ENCODE measurements at places on chromosomes 6 and 20. TPM values are rescaled to one million over a fixed set of nuclear protein-coding genes. Genes with fewer than 3 reads are reported as not detected.

Gene IL20RA
- total RNA-seq = 0.63 TPM

Gene FILIP1
- 6.0 TPM for total RNA-seq

Gene SNAP25
- total RNA-seq = 3.6 TPM

DNA sequence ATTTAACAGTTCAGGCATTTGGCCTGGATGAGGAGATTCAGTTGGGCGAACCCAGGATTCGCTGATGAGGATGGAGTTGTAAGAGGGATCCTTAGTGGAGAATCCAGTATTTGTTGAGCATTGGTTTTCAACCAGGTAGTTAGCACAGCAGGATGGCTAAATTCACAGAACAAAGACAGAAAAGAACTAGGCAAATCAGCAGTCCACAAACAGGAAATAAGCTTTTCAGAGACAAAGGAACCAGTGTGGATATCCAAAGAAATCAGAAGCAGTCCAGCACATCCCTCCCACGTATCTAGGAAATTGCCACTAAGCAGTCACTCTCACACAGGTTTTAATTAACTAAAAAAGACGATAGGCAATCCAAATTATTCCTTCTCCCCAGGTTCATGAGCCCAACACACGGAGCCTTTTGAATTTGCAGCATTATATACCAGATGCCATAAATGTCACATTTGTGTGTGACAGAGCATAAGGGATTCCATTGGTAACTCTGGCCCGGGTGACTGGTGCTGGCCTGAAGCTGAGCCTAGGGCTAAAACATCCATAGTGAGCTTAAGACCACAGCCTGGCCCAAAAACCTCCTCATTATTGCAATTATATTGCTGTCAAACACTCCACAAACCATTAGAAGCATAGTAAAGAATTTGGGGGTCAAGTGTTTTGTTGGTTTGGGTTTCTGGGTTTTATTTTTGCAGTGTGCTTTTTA, 131.5 kb downstream of the SOBP start:
- no peak overlapping the region for H3K27ac ChIP-seq
- DNase-seq = no peak
- H3K36me3 ChIP-seq = no peaks in the 10 kb centered on the region
- no peaks in the 10 kb centered on the region for H3K4me1 ChIP-seq
- H3K4me3 ChIP-seq = no peak overlapping the region

DNA sequence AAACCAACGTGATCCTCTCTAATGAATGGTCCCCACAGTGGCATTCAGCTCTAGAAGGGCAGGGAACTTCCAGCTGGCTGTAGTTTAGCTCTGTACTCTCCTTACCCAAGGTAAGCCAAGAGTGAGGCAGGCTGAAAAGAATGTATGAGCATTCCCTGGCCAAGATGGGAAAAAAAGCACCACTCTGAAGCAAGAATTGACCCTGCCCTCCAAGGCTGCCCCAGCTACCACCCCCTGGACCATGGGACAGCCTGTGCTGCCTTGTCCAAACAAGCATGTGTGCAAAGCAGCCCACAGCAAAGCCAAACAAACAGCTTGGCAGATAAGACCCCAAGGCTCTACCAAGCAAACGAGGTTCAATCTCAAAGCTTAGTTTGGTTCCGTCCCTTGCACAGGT, 73.9 kb downstream of the GFOD1 start:
- H3K4me1 ChIP-seq = peaks cover 9% of the 10 kb centered on the region
- no peaks in the 10 kb centered on the region for H3K27me3 ChIP-seq
- no peak for DNase-seq
- H3K4me3 ChIP-seq = no peak overlapping the region

DNA sequence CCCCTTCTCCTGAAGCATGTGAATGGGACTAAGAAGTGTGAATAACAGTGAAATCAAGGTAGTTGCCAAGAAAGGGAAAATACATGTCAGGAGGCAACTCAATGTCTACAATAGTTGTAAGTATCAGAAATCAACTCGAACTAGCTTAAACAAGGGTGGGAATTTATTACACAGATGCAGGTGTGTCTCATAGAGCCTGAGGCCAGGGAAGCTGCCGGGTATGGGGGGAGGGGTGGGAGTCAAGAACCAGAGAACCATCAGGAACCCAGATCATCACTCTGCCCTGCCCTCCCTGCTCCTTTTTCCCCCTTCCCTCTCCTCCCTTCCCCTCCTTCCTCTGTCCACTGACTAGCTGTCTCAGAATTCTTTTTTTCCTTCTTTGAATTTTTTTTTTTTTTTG, 34.9 kb upstream of the BMP6 start:
- no peaks in the 10 kb centered on the region for H3K36me3 ChIP-seq
- H3K27ac ChIP-seq = peak overlapping the region; percentile 84
- no peaks in the 10 kb centered on the region for H3K27me3 ChIP-seq
- no peaks in the 10 kb centered on the region for H3K4me1 ChIP-seq
- no peak overlapping the region for H3K4me3 ChIP-seq

DNA sequence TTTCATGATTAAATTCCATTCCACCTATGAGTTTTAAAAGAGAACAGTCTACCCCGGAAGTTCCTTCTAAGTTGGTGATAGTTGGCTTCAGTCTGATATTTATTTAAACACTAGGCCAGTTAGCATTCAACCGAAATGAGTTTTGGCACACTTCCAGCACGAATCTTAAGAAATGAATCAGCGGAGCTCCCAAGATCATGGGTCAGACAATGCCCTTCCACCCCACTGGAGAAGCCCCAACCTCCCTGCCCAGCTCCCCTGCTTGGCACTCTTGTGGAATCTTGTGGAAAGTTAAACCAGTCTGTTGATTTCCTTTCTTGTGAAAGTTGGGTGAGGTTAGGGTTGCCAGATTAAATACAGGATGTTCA, 64.3 kb downstream of the MKKS start:
- no peaks in the 10 kb centered on the region for H3K27me3 ChIP-seq
- no peaks in the 10 kb centered on the region for H3K36me3 ChIP-seq
- no peak overlapping the region for H3K27ac ChIP-seq
- H3K4me3 ChIP-seq = no peak overlapping the region
- peaks cover 13% of the 10 kb centered on the region for H3K4me1 ChIP-seq

- H3K4me1 ChIP-seq = no peaks in the 10 kb centered on the region
- no peak overlapping the region for H3K27ac ChIP-seq
- no peak overlapping the region for H3K4me3 ChIP-seq
- no peaks in the 10 kb centered on the region for H3K36me3 ChIP-seq
- no peak for DNase-seq
Measured at GRCh38 chr20:55582498-55582897, 422.8 kb downstream of the CBLN4 start.

DNA sequence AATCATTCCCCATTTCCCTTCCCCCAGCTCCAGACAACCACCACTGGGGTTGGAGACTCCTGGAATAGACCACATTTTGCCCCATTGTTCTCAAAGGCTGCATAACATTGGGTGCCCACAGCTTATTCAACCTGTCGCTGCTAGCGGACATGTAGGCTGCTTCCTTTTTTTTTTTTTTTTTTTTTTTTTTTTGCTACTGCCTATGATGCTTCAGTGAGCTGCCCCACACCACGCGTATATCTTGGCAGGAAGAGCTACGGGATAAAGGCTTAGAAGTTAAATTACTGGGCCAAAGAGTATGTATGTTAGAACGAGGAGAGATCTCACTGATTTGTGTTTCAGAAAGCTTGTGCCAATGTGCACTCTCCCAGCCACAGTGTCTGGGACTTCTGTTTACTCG, 7.0 kb downstream of the LBP start:
- no peak for DNase-seq
- no peaks in the 10 kb centered on the region for H3K4me1 ChIP-seq
- H3K27me3 ChIP-seq = no peaks in the 10 kb centered on the region
- H3K27ac ChIP-seq = no peak overlapping the region
- no peaks in the 10 kb centered on the region for H3K36me3 ChIP-seq

DNA sequence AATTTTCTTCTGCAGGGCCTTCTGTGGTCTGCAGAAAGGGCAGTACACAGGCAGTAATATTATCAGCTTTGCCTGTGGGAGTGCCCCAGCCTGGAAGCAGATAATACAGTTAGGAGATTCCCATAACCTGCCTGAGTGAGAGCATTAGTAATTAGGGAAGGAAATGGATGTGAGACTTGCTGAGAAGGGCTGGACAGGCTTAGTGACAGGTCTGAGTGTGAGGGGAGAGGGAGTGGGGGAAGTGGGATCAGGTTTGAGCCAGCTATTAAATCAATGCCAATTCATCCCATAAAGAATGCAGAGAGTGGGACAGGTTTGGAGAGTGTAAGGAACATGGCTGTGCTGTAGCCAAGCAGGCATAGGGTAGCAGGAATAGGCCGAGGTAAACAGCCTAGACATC, 10.1 kb upstream of the CFAP206 start:
- no peaks in the 10 kb centered on the region for H3K36me3 ChIP-seq
- no peaks in the 10 kb centered on the region for H3K4me1 ChIP-seq

DNA sequence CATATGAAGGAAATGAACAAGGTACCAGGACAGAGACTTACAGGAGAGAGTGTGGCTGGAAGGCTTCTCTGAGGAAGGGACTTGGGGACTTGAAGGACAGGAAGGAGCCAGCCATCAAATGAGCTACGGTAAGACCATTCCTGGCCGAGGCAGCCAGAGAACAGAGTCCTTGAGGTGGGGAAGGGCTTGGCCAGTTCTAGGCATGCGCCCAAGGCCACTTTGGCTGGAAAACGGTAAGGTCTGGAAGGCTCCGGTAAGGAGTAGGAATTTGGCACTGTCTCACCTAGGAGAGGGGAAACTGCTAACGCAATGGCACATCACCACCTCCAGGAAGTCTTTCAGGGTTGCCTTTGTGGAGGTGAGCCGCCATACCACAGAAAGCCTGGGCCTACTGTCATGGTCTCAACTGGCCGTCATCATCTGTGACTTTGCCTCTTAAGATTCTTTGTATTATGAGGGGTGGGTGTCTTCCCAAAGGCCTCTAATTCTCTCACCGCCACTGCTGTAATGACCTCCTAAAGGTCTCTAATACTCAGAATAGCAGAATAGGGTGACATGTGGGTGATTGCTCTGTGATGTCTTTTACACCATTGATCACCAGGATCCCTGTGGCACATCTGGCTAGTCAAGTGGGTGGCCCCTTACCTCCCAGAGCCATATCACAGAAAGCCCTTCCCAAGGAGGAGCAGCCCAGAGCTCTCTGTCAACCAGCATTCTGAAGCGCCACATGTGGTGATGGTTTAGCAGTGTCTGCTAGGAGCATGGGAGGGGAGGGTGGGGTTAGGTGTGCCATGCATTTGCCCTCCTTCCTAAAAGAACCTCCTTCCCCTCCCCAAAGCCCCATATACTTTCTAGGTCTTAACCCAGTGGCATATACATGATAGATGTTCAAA, 17.7 kb upstream of the STX16 start:
- no peak overlapping the region for H3K27ac ChIP-seq
- no peak overlapping the region for H3K4me3 ChIP-seq
- no peaks in the 10 kb centered on the region for H3K4me1 ChIP-seq
- no peak for DNase-seq
- no peaks in the 10 kb centered on the region for H3K36me3 ChIP-seq
- no peaks in the 10 kb centered on the region for H3K27me3 ChIP-seq

- H3K27ac ChIP-seq = no peak overlapping the region
- H3K4me3 ChIP-seq = no peak overlapping the region
- peaks cover 3% of the 10 kb centered on the region for H3K4me1 ChIP-seq
Measured at GRCh38 chr6:155854787-155855186, 399.1 kb upstream of the NOX3 start.

GRCh38 chr20:46820682-46821081, 74.0 kb upstream of the EYA2 start:
- no peak overlapping the region for H3K27ac ChIP-seq
- H3K4me3 ChIP-seq = no peak overlapping the region
- no peak for DNase-seq
- H3K36me3 ChIP-seq = no peaks in the 10 kb centered on the region

DNA sequence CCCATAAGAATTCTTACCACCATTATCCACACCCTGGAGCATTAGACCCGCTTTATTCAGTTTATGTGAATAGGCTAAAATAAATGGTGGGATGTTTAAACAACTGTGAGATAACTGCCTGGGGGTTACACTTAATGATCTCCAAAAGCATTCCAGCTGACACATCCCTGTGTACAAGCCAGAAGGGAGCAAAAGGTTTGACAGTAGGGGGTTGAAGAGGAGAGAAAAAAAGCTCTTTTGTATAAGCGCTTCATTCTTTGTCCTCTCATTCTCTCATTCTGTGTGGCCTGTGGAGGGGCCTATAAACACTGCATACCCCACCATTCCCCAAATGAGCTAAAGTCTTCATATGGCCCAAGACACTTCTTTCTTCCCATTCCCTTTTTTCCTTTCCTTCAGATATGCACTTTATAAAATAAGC, 30.8 kb upstream of the COL21A1 start:
- H3K27me3 ChIP-seq = no peaks in the 10 kb centered on the region
- DNase-seq = peak; percentile 7
- H3K4me3 ChIP-seq = no peak overlapping the region
- H3K36me3 ChIP-seq = no peaks in the 10 kb centered on the region
- H3K4me1 ChIP-seq = peaks cover 10% of the 10 kb centered on the region

DNA sequence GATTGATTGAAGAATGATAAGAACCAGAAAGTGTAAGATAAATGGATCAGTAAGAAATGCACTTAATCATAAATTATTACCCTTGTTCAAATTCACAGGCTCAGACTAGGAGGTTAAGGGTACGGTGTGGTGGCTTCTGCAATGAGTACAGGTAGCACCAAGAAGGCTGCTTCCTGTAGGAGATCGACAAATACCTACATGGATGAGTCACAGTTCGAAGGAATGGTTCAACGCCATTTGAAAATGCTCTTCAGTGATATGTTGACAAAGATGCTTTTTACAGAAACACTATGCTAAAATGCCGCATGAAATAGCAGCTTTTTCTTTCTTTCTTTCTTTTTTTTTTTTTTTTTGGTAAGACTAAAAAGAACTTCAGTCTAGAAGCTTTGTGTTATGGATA, 116.2 kb downstream of the DTNBP1 start:
- no peak overlapping the region for H3K4me3 ChIP-seq
- H3K4me1 ChIP-seq = no peaks in the 10 kb centered on the region
- no peaks in the 10 kb centered on the region for H3K36me3 ChIP-seq
- H3K27ac ChIP-seq = no peak overlapping the region

GRCh38 chr6:15441215-15441868, 195.5 kb downstream of the JARID2 start:
- no peak overlapping the region for H3K27ac ChIP-seq
- no peaks in the 10 kb centered on the region for H3K27me3 ChIP-seq
- DNase-seq = peak; percentile 77
- no peaks in the 10 kb centered on the region for H3K4me1 ChIP-seq
- H3K4me3 ChIP-seq = no peak overlapping the region

DNA sequence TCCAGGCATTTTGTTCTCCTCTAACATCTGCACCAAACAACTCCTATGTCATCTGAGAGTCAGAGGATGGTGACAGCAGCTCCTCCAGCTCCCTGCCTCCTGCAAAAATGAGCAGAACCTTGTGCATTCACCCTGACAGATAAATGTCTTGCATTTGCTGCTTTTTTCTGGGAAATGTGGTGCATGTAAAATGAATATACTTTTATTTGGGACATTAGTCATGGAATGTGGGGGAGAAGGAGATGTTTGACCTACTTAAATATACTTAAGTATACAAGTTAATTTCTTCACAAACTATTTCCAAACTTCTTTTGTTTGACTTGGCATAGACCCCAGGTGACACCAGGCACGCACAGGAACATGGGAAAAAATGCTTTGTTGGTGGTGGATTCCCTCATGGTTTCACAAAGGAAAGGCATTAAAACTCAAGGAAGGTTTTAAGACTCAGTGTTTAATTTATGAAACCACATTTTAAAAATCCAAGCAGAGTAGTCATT, 181.8 kb upstream of the MCHR2 start:
- no peaks in the 10 kb centered on the region for H3K36me3 ChIP-seq
- H3K4me1 ChIP-seq = peaks cover 9% of the 10 kb centered on the region
- H3K4me3 ChIP-seq = no peak overlapping the region
- H3K27ac ChIP-seq = peak overlapping the region; percentile 12
